ENCODE measurements at places on chromosomes 1 and 21.

DNA sequence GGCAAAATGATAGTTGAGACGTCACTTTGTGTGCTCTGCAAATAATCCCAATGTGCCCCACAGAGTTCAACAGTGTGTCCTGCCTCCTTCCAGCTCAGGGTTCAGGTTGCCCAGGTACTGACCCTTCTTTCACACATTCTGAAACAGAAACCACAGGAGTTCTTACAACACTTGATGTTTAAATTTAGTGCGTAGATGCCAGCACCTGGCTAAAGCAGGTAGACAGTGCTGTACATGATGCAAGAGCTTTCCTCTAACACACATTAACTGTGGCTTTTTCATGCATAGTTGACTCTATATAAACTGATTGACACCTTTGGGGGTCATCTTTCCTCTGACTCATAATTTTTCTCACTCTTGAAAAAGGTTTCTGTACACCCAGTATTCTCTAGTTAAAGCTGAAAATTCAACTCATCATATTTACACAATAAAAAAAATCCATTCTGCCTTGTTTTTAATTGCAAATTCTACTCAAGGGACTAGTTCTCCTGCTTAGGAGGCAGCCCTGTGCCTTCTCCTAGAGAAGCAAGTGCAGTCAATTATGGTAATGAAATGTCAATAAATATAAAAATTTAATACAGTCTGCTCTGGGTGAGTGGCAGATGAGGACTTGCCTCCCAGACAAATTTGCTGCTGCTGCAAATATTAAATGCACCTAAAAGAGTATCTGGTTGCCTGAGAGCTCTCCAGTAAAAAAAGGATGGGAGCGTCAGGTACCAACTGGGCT is 91.4 kb downstream of the NR5A2 start:
- DNase-seq: no peak

- no peak for DNase-seq
These were observed 70.5 kb downstream of the SSBP3 start for GRCh38 chr1:54335755-54336108.

DNA sequence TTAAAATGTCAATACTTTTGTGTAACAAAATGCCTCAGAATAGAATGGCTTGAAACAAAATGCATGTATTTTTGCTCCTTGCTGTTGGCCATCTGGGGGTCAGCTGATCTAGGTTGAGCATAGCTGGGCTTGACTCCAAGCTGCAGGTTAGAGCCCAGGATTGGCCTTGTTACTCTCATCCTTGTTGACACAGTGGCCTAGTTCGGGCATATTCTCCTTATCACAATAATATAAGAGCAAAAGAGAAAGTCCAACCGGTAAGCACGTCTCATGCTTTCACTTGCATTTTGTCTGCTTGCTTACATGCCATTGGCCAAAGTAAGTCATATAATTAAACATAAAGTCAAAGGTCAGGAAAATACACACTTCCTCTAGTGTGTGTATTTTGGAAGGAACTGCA is 456.2 kb downstream of the KCNT2 start:
- DNase-seq: no peak

DNA sequence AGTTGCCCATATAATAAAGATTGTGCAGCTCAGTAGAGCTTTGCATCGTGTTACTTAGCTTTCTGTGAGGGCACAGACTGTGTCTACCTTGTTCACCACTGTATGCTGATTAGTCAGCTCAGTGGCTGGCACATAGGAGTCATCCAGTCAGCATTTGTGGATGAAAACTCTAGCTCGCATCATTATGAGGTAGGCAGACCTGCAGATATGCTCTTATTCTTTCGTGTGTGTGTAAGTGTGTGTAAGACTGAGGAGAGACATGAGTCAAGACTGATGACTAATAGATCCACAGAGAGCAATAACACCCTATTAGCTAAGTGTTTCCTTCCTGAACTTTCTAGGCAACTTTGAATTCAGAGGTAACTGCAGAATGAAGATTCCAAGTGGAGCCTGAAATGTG is 17.1 kb downstream of the TTF2 start:
- peak; percentile 7 for DNase-seq

DNA sequence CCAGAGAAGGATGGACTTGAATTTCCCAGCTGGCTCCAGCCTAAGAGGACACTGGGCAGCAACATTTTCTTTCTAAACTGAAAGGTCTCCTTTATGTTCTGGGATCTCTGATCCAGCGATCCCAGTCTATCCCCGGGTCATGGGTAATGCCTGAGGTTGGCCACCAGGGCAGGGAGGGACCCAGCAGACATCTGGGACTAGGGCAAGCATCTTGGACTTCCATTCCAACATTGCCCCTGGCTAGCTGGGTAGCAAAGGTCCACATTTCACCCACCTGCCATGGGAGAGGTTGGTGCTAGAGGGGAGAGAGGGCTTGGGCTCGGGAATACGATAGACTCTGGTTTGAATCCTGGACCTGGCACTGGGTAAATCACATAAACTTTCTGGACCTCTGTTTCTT is 84.6 kb downstream of the LRRN2 start:
- DNase-seq: no peak

GRCh38 chr1:36034692-36035091 is 49.2 kb upstream of the TEKT2 start:
- DNase-seq: peak; percentile 8

DNA sequence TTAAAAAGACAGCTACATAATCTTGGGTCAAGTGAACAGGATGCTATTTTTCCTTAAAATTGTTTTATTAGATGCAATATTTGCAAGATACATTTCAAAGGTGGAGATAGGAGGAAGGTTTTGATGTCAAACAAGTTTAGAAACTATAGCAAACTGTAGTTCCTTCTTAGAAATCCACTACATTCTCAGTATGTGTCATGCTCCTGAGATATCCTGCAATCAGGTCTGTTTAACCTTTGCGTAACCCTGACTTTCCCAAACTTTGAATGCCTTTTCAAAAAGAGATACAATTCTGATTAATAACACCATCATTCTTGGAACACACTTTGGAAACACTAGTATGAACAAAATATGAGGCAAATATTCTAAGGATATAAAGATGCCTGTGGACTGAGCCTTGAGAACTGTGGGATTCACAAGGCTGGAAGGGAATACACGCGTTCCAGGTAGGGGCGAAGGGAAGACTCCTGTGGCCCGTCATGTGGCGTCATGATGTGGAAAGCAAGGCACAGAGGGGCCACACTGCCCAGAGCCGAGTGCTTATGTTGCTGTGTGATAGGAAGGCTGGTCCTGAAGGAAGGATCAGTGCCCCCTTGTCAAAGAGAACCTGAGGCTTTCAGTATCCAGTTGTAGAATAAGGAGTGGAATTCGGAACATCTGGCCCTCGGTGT is 19.6 kb upstream of the TARBP1 start:
- no peak for DNase-seq

GRCh38 chr1:23963617-23964234 is 4.1 kb downstream of the PNRC2 start:
- no peak for DNase-seq

DNA sequence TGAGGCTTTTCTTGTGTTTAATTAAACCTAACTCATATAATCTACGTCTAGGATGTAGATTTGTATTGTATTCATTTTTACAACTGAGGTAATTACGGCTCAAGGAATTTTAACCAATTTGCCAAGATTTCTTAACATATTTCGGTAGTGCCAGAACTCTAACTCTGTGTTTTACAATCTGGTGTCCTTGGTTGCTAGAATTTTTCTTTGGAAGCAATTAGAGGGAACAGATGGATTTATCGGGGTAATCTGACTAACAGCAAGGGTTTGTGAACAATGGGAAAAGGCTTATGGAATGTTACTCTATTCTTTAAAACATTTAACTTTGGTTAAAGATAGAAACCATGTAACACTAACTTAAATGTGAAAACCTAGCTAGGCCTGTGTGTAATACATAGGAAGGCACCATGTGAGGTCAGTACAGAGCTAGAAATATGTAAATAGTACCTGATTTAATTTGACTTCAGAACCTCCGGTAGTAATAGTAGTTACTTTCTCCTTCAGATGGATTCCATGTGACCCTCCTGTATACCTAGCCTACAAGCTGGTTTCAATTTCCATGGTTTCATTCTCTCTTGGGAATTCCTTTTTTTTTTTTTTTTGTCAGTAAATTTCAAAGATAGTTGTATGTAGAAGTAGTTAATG is 1.2 kb downstream of the MTF2 start:
- DNase-seq: peak; percentile 78

DNA sequence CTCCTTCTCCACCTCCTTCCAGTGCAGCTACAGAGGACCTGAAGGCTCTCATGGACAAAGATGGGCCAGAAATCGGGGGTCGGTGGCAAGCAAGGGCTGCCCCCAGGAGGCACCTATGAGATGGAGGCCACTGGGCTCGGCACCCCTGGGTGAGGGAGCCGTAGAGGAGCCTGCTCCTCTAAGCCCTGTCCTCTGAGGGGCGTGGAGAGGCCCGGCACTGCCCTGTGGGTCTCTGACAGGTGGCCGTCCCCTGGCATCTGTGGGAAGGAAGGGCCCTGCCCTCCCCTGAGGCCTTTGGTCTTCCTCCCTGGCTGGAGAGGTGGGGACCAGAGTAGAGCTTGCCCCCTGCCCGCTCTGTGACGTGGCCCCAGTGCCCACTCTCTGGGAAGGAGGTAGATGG is 30.9 kb downstream of the PRDM16 start:
- no peak for DNase-seq

- peak; percentile 74 for DNase-seq
These were observed 16.0 kb upstream of the EPS15 start for GRCh38 chr1:51535006-51535592.

DNA sequence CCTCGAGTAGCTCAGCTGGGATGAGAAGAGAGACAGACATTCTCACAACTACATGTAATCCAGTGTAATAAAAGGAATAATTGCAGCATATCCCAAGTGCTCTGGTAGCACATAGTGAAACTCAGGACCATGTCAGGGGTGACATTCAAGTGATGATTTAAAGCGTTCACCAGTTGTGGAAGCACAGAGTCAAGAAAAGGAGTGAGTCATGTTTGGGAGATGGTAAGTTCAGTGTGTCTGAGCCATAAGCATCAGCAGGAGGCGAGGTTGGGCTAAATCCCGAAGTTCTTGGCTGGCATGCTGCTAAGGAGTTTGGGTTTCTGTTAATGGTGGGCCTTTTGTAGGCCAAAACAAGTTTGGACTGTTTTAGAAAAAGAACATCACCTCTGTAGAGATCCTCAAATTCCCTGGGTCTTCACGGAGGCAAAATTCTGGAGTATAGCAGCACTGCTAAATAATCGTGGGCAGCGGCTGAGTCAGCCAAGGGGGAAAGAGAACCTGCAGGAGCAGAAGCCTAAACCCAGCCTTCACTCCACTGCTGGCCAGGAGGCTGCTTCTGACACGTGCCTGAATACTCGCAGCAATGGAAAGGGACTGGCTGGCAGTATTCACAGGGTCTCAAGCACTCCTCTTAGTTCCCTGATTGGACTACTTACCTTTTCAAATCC is 7.2 kb upstream of the NHLH1 start:
- DNase-seq: no peak

GRCh38 chr1:22636353-22636752 is at the start of gene C1QA:
Gene C1QA (plus strand): TSS chr1:22636628. CDS start chr1:22637617, 989 bp downstream.
- no peak for DNase-seq

DNA sequence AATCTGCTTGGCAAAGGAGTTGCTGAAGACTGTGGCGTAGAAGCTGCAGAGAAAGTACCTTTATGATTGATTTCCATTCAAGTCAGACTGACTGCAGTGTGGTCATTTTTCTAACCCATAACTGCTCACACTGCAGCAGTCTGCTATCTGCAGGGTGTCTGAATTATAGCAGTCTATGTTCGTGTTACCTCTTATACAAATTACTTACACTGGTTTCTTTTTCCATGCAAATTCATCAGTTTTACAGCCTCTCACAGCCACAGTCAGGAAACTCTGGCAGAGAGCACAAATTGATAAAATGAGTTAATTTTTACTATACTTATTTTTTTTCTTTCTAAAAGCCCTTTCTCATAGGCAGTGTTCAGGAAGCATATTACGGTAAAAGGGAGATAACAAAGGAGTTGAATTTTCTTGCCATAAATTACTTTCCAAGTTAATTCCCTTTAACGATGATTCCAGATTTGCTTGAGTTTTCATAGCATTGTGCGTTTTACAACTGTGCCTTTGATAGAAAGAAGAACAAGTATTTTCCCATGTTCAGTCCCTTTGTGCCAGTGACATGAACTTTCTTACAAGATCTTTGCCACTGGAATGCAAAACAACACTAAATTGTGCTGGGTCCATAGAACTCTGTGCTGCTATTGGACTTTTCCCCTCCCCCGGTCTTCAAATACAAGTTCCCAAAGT is 261.5 kb downstream of the NFIA start:
- DNase-seq: no peak

DNA sequence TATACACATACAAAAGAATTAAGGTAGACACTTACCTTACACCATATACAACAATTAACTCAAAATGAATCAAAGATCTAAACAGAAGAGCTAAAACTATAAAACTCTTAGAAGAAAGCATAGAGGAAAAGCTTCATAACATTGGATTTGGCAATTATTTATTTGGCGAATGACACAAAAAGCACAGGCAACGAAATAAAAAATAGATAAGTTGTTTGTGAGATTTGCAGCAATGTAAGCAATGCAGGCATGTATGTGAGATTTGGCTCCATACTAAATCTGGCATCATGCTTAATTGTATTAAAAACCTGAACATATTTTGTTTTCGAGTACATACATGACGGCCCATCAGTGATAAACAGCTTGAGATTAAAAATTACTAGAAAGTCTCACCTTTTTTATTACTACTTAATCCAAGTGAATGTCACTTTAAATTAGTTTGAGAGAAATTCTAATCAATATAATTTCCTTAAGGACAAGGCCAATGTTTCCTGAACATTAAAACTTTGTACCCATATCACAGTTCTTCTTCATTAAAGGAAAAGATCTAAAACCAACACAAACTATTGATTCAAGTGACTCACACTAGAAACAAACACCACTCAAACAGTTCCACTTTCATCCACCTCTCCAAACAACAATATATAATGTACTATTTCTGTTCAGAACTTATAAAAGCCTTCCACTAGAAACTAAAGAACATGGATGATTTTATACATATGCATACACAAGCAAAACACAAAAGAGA is 23.1 kb upstream of the TMEM125 start:
- no peak for DNase-seq

GRCh38 chr1:221725735-221726672 is 15.9 kb downstream of the DUSP10 start:
- no peak for DNase-seq
